Heart left ventricle (tissue), 16 donors: ENCODE measurements at places on chromosomes 12 and 14. TPM values are rescaled to one million over a fixed set of nuclear protein-coding genes. Genes with fewer than 3 reads are reported as not detected.

GRCh38 chr14:54627540-54628363 lies 60.8 kb downstream of the SAMD4A start:
- peak; percentile 76 for DNase-seq

DNA sequence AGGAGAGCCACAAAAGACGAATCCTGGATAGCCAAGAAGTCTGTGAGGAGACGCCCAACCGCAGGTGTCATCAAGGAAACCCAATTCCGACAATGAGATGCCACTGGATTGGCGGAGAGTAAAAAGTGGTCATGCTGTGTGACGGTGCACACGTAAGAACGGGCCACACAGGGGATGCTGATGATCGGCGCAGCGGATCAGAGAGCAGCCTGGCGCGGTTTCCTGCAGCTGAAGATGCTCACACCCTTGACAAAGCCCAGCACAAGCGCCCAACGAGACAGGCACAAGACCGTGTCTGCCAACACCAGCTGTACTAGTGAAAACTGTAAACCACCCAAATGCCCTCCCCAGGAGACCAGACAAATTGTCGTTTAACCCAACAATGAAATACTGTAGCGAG lies 55.8 kb downstream of the CCDC85C start:
- no peak for DNase-seq

The AMN gene
- polyA plus RNA-seq, result 0.21 TPM

The SELPLG gene
- 4.5 TPM for polyA plus RNA-seq

GRCh38 chr14:77061630-77062257 lies 33.2 kb upstream of the IRF2BPL start:
- DNase-seq, result no peak

DNA sequence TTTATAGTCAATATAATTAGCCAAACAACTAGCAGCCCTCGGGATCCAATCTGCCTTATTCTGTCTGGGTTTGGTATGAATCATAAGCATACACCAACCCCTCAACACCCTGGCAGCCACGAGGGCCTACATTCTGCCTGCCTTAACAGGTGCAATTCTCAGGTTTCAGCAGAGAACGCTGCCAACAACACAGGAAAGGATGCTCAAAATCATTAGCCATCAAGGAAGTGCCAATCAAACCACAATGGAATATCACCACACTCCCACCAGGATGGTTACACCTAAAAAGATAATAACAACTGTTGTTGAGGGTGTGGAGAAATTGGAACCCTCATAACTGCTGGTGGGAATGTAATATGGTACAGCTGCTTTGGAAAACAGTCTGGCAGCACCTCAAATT lies 122.8 kb downstream of the TTC7B start:
- no peak for DNase-seq

- peak; percentile 82 for DNase-seq
These were observed 37.3 kb upstream of the EML1 start for GRCh38 chr14:99755629-99756603.

DNA sequence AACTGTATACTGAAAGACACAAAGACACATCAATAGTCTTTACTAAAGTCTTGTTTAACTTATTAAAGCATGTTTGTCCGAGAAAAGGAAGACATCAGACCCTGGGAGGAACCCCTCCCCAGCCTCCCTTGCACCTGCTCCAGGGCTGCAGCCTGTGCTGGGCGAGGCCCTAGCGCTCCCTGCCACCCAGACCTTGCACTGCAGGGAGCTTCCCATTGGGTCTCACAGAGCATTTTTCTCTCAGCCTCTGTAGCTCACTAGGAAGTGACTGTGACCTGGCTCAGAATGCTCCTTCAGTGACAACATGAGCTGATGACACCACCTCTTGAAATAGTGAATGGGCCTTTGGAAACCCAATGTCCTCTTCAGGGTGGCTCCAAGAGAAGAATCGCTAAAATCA lies 461.2 kb downstream of the TMEM121 start:
- no peak for DNase-seq

GRCh38 chr12:9851927-9852326 lies 17.2 kb downstream of the CLEC2B start:
- no peak for DNase-seq

GRCh38 chr14:63644741-63645140 lies 3.1 kb upstream of the WDR89 start:
- DNase-seq, result no peak

- no peak for DNase-seq
These were observed 647.1 kb upstream of the FLRT2 start for GRCh38 chr14:84882830-84883229.

DNA sequence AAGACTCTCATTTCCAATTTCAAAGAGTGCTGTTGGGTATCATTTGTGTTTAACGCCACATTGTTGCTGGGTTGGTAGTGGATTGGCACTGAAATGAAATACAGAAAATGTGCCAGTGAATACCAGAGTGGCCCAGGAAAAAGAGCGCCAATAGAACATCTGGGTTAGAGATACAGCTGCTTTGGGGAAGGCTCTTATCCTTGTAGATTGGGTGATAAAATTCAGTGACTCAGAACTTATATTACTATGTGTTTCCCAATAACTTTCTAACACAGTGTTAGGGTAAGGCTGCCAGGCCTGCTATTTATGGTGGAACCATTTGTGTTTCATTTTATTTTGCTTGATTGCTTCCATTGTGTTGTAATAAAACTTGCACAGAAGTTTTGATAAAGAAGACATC lies 168.2 kb upstream of the SSTR1 start:
- DNase-seq, result no peak

GRCh38 chr14:94623422-94623809 lies 11.2 kb downstream of the SERPINA3 start:
- no peak for DNase-seq

The PCK2 gene
- polyA plus RNA-seq, result 5.4 TPM

- DNase-seq, result no peak
These were observed 71.8 kb downstream of the PAWR start for GRCh38 chr12:79618848-79619404.

GRCh38 chr14:92890830-92891588 lies 31.9 kb upstream of the CHGA start:
- DNase-seq, result no peak

The HOMEZ gene
- polyA plus RNA-seq, result 9.2 TPM

DNA sequence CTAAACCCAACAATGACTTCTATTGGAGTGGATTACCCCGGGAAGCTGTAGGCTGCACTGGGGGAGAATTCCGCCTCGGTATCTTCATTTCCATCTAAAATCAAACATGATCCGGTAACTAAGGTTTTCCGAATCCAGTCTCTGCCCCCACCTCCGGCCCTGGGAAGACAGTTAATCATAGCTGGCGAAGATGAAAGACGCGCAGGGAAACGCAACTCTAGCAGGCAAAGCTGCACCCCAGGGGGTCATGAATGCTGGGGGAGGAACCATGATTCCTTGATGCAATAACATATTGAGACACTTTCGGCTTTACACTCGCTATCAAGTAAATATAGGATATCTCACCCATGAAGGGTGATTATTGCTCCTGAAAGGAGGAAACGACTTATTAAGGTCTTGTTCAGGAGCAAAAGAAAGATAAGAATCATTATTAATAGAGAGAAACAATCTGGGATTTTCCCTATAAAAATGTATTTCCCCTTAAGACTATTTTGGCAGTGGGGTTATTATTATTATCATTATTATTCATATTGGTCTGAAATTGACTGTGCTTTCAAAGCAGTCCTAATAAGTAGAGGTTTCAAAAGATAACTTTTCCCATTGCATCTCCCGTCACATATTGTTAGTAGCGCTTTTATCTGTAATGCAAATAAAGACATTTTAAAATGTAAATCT lies 614.9 kb downstream of the VRK1 start:
- no peak for DNase-seq

DNA sequence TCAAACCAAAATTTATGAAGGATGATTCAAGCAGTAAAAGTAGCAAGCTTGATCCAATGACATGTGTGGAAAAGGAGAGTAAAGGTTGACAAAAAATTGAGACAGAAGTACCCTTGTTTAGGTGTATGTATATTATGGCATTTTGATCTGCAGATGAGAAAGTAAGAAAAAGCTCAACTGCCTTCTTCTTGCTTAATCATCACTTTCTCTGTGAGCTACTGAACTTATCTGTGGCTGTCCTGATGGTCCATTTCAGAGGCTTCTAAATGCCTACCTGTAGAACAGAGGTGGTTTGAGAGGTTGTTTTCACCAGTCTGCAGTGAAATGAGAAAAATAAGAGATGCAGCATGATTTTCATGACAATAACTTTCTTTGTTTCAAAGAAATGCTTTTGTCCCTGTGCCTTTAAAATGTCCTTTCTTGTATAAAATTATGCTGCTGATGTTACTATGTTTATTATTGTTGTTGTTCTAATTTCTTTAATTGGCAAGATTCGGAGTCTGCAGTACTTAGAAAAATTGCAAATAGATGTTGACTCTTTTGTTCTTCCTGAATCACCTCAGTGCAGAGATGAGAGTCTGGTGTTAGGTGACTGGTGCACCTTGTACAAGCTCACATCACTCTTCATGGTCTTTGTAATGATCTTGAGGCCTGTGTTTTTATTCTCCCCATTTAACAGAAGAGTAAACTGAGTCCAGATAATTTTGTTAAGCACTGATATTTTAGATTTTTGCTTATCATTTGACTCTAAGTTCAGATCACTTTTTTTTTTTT lies 821.9 kb downstream of the VRK1 start:
- DNase-seq, result no peak

The CCDC59 gene
- 39.1 TPM for polyA plus RNA-seq

DNA sequence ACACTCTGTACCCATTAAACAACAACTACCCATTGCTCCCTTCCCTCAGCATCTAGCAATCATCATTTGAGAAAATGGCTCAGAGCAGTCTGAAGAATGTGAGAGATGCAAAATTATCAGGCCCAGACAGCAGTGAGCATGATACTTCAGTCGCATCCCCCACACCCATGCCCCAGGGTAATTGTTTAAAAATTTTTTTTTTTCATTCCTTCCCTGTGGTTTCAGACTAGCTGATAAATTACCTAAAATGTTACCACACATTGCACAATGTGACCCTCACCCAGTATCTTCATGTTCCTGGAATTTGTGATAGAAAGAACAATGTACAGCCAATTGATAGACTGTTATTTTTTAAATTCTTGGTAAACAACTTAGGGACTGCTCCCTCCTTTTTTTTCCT lies 11.3 kb upstream of the USP15 start:
- no peak for DNase-seq

GRCh38 chr12:64461634-64462414 lies 9.9 kb downstream of the TBK1 start:
- DNase-seq, result no peak

The CFAP54 gene
- 0.14 TPM for polyA plus RNA-seq

- DNase-seq, result no peak
These were observed 75.2 kb downstream of the FIGNL2 start for GRCh38 chr12:51773145-51773869.

The TAS2R46 gene
- polyA plus RNA-seq, result not detected

The SLC6A15 gene
- not detected for polyA plus RNA-seq

The ERGIC2 gene
- 134 TPM for polyA plus RNA-seq

- peak; percentile 83 for DNase-seq
These were observed 4.5 kb downstream of the OR10AD1 start for GRCh38 chr12:48198672-48198971.

DNA sequence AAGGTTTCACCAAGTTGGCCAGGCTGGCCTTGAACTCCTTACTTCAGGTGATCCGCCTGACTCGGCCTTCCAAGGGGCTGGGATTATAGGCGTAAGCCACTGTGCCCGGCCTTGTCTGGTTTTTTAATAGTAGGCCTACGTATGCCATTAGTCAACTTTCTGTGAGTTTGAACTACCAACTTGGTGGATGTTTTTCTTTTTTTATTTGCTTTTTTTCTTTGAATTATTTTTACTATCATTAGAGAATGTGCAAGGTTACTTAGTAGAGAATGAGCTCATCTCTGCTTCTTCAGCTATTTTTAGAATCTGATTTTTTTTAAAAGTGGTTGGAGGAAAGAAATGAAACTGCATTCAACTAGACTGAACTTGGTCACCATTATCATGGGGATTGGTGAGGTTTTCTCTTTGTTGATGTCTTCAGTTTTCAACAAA lies 51.4 kb downstream of the HMGA2 start:
- no peak for DNase-seq

The EFS gene
- 2.4 TPM for polyA plus RNA-seq

DNA sequence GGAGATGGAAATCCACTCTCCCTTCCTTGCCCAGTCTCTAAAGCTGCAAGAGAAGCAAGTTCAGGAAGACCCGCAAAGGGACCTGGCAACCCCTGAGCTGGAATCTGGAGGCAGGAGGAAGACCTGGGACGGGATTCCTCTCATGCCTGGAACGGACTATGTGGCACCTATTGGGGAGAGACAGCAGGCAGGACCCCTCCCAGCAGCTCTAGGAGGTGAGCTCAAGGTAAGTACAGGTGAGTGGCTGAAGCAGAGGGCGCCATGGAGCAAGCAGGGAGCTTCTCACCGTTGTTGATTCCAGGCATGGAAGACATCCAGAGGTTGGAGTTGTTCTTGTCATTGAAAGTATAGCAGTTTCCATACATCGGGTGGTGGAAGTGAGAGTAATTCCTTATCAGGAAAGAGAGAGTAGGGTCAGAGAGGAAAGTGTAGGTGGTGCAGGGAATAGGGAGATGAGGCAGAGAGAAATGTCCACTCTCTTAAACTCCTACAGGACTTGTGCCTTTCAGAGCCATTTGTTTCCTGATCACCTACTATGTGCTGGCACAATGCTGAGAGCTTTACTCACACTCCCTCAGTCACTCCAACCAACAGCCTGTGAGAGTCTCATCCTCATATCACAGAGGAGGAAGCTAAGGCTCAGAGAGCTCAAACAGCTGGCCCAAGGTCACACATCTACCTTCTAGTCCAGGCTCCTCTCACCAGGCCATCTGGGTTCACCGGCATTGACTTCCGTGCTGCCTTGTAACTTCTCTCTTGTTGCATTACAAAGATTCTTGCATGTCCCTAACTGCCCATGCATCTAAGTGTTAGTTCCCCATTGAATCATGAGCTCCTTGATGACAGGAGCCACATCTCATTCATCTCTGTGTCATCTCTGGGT lies 13.9 kb upstream of the TNFRSF1A start:
- DNase-seq, result no peak

- no peak for DNase-seq
These were observed 18.6 kb downstream of the DUSP6 start for GRCh38 chr12:89333564-89334252.

GRCh38 chr12:129383956-129384355 lies 519.9 kb downstream of the TMEM132D start:
- DNase-seq, result no peak

DNA sequence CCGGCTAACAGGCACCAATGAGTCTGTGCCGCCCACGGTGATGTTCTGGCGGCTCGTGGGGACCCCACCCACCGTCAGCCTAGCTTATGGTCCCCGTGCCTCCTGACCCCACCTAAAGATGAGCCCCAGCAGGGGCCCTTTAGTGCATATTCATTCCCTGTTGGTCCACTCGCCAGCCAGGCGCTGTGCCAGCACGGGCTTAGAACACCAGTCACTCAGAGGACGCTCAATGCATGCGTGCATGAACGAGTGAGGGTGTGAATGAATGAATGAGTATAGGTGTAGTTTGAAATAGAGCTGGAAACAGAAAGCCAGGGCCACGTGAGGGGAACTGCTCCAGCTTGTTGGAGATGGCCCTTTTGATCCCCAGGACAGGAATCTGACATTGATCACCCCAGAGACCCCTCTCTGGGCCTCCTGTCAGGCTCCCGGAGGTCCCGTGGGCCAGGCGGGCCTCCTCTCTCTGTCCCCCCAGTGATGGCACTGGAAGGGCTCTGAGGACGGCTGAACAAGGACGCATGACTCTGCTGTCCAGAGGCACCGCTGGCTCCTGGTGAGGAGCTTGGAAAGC lies 193.9 kb upstream of the C14orf180 start:
- peak; percentile 8 for DNase-seq
